Esophagus muscularis mucosa (tissue), 4 donors: ENCODE measurements at places on chromosomes 3 and 15. TPM values are rescaled to one million over a fixed set of nuclear protein-coding genes. Genes with fewer than 3 reads are reported as not detected.

DNA sequence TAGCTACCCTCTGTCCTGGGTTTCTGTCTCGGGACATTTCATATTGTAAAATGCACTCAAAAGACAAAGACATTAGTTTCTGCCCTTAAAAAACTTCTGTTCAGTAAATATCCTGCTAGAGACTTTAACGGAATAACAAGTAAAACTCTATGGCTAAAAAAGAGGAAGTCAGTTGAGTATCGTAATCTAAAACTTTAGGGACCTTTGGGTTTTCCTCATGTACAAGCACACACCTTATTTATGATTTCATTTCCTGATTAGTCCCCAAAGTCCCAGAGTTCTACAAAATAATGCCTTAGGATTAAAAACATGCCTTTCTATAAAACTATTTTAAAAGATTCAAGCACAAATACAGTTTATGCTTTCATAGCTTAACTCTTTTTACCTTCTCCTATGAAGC lies 585.9 kb downstream of the UNC13C start:
- H3K4me3 ChIP-seq = no peak overlapping the region
- DNase-seq = no peak
- no peaks in the 10 kb centered on the region for H3K4me1 ChIP-seq
- no peak overlapping the region for H3K27ac ChIP-seq

DNA sequence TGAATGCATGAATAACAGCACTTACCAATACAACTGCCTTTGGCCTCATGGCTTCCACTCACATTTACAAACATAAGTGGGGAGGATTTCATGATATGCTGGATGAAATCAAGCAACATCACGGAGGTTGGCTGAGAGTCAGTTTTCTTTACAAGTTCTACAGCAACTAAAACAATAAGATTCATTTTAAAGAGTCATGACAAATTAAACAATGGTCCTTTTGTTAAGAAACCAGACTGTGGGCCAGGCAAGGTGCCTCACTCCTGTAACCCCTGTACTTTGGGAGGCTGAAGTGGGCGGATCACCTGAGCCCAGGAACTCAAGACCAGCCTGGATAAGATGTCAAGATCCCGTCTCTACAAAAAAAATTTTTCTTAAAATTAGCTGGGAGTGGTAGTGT lies 12.4 kb downstream of the ATR start:
- no peak overlapping the region for H3K27ac ChIP-seq
- H3K4me1 ChIP-seq = no peaks in the 10 kb centered on the region
- no peak overlapping the region for H3K4me3 ChIP-seq
- no peaks in the 10 kb centered on the region for H3K27me3 ChIP-seq

DNA sequence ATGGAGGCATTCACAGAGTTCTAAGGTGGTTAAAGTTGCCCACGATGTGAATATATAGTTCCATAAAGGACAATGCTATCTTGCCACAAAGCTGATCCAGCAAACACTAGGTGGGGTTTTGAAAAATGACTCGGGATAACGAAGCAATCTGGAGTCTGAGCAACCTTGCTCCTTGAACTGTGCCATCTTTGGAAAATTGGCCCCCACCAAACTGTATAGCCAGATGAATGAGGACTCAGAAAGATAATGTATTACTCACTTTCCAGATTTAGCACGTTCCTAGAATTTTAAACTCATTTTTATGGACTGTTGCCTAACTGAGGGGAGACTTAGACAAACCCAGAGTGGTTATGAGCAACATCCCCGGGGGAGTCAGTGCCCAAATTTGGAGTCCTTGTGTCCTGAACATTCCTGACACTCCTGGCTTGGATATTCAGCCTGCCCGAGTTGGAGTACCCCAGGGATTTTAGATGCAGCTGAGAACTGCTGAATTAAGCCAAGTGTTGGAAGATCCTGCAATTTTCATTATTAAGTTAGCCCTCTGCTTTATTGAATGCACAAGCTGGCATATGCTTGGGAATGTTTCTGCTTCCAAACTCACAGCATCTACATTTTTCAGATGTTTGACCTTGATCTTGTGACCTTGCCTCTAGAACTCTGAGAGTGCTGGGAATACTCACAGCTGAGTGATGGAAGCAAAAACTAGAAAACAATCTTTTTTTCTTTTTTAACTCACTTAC lies 8.8 kb upstream of the MAGI1 start:
- H3K27me3 ChIP-seq = no peaks in the 10 kb centered on the region
- H3K36me3 ChIP-seq = no peaks in the 10 kb centered on the region
- no peak overlapping the region for H3K4me3 ChIP-seq
- peaks cover 10% of the 10 kb centered on the region for H3K4me1 ChIP-seq
- no peak for DNase-seq
- H3K27ac ChIP-seq = peak overlapping the region; percentile 7

DNA sequence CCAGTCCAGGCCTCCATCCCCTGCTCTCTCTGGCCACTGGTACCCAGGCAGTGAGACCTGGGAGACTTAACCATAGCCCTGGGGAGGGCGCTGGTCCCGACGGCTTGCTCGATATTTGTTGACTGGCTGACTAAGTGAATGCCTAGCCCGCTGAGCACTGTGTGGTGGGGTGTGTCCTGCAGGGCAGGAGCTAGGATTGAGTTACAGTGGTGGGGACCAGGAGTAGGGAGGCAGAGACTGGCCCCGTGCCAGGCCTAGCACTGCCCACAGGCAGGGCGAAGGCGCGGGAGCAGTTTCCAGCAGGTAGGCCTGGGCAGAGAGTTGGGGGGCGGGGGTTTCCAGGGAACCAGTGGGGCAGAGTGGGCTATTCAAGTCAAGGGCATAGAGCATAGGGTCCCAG lies at the start of gene VILL:
Gene VILL, plus strand, starts transcription at position 260 of the 400 bp plus-strand sequence. CDS start 2,887 bp downstream, outside the sequence.
- H3K4me1 ChIP-seq = peaks cover 22% of the 10 kb centered on the region
- H3K27me3 ChIP-seq = no peaks in the 10 kb centered on the region
- no peak for DNase-seq
- H3K27ac ChIP-seq = no peak within 1 kb of the TSS

GRCh38 chr3:112514527-112515128 lies 15.4 kb upstream of the BTLA start:
- no peaks in the 10 kb centered on the region for H3K36me3 ChIP-seq
- H3K27ac ChIP-seq = no peak overlapping the region
- no peak for DNase-seq
- no peaks in the 10 kb centered on the region for H3K27me3 ChIP-seq

DNA sequence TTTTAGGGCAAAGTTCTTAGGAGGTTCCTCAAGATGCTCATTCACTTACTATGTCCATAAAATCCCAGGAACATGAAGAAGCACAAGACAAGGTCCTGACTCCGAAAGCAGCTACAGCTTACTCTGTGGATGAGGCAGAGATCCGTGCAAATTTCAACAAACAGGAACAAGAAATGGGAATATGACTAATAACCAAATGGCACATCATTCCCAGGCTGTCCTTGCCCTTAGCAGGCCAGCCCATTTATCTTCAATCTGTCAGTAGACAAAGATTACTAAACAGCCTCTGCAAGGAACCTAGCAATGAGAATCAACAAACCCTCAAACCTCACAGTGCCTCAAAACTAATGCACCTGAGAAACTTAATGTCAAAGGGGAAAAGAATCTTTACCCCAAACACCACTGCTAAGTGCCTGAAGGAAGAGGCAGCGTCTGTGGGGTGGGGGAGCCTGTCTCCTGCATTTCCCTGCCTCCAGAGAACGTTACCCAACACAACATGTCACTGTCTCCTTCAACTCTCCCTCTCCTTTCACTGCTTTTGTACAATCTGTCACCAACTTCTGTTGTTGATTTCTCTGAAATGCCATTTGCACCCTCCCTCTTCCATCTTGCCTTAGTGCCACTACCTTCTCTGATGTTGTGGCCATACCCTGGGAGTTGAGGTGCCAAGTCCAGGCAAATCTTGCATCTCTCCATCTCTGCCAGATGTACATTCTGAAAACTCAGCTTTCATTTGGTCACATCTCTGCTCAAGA lies 4.8 kb downstream of the TNFAIP8L3 start:
- no peak for DNase-seq
- no peaks in the 10 kb centered on the region for H3K27me3 ChIP-seq
- peak overlapping the region; percentile 60 for H3K27ac ChIP-seq
- no peak overlapping the region for H3K4me3 ChIP-seq
- H3K4me1 ChIP-seq = peaks cover 8% of the 10 kb centered on the region

DNA sequence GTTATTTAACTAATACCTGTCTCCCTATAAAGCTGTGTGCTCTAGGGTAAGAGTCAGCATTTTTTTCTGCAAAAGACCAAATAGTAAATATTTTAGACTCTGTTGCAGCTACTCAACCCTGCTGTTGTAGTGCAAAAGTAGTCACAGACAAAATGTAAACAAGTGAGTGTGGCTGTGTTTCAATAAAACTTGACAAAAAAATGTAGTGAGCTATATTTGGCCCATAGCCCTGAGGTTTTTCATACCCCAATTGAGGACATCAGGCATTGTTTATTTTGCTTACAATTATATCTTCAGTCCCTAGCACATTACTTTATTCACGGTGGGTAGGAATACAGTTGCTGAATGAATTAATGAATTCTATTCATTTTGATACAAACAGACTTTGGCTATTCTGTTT lies 58.7 kb upstream of the TBC1D5 start:
- no peak overlapping the region for H3K4me3 ChIP-seq
- DNase-seq = peak; percentile 10

DNA sequence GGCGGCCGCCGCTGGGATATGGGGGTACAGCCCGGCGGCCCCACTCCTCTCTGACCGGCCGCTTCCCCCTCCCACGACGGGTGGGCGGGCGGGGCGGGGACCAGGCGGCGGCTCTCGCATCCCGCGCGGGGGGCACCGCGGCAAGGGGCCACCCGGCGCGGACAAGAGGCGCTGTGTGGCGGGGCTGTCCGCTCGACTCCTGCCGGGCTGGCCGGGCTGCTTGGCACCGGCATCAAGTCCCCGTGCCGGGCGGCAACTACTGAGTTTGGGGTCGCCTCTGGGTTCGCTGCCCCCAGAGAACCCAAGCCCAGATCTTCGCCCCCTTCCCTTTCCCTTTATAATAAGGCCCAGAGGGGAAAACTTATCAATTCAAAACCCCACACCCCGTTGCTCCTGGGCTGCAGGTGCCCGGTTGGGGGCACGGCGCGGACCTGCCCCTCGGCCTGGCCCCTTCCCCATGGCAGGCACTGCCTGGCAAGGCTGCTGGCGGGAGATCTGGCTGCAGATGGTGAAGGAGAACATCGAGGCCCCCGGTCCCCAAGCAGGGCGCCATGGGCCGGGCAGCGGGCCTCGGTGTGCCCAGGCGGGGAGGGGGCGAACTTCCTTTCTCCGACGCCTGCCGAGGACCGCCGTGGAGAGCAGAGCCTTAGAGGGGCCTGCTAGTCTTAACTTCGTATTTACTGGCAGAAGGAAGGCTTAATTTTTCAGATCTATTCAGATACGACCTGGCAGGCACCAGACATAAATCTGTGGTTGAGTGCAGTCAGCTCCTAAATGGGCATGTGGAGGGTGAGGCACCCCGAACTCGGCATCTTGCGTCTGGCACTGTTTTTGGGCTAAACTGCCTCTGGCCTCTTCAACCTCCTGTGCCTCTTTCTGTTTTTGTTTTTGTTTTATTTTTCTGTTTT lies 911 bp downstream of the APBA2 start:
- no peak for DNase-seq
- H3K27me3 ChIP-seq = peaks cover 14% of the 10 kb centered on the region
- H3K4me3 ChIP-seq = peak overlapping the region; percentile 60
- H3K36me3 ChIP-seq = no peaks in the 10 kb centered on the region

DNA sequence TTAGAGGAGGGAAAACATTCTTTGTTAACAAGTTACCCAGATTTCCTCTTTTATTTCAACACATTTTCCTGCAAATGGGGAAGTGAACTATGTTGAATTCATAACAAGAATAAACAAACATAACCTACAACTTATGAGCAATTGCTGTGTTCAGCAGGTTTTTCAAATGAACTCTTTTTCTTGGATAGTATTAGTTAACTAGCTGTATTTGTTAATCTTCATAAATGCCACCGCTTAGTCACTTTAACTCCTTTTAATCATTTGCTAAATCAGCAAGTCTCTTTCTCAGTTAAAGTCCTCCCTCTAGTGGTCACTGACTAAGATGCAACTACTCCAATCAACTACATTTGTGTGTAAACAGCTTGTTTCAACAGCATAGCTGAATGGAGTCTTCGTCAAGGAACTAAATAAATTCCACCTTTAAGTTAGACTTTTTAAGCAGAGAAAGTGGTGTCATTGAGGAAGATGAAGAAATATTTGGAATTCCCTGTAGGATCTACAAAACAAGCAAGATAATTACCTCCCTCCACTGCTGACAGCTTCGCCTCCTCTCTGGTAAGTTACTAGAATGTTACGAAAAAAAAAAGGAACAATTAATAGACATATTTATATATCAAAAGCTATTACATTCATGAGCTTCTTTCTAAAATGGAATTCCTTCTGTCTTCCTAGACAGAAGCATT lies 1122.0 kb downstream of the ROBO1 start:
- H3K4me1 ChIP-seq = peaks cover 4% of the 10 kb centered on the region
- no peak for DNase-seq
- no peaks in the 10 kb centered on the region for H3K27me3 ChIP-seq
- no peak overlapping the region for H3K4me3 ChIP-seq

DNA sequence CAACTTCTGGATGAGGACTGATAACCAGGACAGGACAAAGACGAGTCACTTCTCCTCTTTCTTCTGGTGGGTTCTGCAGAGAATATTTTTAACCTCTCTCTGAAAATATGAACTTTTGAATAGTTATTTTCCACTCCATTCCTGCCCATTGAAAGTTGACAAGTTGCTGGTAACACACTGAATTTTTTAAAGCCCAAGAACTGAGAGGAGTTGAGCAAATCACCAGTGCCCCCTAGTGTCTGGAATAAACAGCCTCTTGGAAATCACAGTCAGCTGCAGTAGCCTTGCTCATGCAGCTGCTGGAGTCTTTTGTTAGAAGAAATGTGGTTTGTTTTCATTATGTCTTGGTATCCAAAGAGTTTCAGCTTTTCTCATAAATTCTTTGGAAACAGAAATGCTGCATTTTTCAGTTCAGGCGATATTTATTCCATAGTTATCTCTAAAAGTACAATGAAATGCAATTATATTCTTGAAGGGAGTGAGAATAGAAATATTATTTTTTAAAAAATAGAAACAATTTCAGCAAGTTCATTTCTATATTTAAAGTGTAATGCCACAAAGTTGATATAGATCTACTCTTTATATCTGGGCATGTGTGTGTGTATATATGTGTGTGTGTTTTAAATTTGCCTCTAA lies 741.0 kb upstream of the CBLB start:
- no peaks in the 10 kb centered on the region for H3K27me3 ChIP-seq
- H3K4me3 ChIP-seq = no peak overlapping the region
- no peaks in the 10 kb centered on the region for H3K36me3 ChIP-seq
- H3K27ac ChIP-seq = no peak overlapping the region
- H3K4me1 ChIP-seq = no peaks in the 10 kb centered on the region

The HTR3E gene
- not detected for total RNA-seq

The CKMT1B gene
- 0.13 TPM for total RNA-seq

The CXCR6 gene
- total RNA-seq = 0.42 TPM

The ANXA2 gene
- 606 TPM for total RNA-seq

The SERPINI2 gene
- not detected for total RNA-seq

The COPS2 gene
- 67.3 TPM for total RNA-seq

The PDCD6IP gene
- total RNA-seq = 101 TPM

The TIGIT gene
- total RNA-seq = not detected

The KLHL6 gene
- 1.7 TPM for total RNA-seq

The SH2D7 gene
- not detected for total RNA-seq

The PPIP5K1 gene
- 21.6 TPM for total RNA-seq
